ENCODE measurements at places on chromosomes 6 and 20.

DNA sequence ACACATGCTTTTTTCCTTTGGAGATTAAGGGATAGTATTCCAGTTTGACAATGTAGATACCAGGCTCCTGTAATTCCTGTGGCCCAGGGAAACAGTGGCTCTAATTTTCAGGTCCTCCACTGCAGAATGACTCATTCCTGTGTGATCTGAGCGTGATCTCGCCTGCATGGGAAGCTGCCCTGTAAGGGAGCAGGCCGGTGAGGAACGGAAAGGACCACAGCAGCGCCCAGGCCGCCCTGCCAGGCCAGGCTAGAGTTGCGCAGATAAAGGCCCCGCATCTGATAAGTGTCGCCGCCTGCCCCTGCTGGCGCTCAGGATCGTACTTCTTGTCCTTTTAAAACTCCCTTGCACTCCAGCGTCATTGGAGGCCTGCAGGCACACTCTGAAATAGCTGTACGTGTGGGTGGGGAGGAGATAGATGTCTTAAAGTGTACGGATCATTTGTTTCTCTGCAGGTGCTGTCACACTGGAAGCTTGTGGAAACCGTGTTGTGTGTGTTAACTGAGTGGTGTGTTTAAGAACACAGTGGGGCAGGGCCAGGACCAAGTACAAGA lies 60.7 kb downstream of the SYNJ2 start:
- DNase-seq, result no peak

DNA sequence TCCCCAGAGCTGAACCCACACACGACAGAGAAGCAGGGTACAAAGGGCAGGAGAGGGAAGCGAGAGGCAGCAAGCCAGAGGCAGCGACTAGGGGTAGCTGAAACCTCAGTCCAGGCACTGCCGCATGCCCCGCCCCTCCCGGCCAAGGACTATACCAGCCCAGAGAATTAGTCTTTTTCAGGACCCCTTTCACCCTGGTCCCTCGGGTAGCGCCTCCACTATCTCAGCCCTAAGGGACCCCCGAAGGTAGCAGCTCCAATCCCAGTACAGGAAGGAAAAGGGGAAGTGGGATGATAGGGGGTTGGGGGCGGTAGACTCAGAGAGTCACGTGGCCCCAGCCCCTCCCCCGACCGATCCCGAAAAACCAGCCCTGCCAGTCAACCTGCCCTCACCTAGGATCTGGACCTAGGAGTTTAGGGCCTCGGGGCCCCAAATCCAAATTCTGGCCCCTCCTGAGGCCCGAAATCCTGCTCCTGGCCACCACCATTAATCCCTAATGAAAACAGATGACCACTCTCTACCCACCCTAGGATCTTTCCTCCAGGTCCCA lies 1.3 kb downstream of the RGL2 start:
- no peak for DNase-seq

DNA sequence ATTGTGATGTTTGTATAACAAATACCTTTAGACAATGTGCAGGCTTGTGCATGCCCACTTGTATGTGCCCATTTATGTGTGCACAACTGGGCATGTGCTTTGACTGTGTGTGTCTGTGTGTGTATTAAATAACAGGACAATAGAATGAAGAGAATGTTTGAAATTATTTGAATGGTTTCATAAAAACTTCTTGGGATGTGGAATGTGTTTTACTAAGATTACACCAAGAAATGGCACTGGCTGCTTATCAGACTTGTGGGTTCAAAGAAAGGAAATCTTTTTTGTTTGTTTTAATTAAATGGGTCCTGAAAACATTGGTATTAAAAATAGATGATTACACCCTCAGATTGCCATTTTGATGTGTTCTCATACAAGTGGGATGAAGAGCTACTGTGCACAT lies 191.6 kb upstream of the CCN2 start:
- no peak for DNase-seq

DNA sequence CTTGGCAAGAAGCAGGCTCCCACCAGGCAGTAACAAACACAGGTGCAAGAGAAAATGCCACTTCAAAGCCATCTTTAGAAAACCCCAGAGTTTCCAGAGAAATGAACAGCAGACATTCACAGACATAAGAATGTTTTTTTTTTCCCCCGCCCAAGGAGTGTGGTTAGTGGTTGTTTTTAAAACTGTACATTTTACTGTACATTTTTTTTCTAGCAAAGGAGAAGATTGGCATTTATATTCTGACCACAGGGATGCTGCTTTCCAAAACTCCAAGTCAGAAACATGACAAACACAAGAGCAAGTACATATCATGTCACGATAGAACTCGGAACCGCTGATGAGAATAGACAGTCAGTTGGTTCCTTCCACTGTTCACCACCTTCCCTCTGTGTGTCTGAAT lies 197.9 kb downstream of the LRFN2 start:
- no peak for DNase-seq

GRCh38 chr20:54168961-54169862 lies 4.6 kb downstream of the CYP24A1 start:
- DNase-seq, result no peak

- no peak for DNase-seq
Observed at GRCh38 chr6:151721146-151721545, 86.3 kb upstream of the ESR1 start.

DNA sequence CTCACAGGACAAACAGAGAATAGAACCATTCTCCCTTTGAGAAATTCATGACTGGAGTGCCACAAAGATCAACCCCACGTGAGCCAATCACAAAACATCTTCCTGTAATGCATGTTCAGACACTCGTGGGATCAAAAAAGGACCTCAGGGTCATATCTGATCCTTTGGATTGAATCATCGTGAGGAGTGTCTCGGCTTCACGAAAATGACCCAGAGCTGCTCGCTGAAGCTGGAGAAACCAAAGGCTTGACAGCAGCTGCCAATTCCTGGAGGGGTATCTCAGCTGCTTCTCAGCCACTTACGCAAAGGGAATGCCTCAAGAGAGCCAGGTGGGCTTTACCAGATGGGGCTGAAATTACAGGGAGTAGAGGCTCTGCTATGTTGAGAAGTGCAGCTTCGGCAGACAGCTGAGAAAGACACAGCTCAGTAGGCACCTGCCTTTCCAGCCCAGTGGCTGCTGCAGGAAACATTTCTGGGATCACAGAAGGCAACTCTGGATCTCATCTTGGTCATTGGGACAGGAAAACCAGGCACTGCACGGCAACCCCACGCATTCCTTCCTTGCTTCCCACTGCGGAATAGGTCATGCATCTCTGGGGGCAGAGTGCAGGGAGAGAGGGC lies 813.1 kb downstream of the KIF16B start:
- no peak for DNase-seq

DNA sequence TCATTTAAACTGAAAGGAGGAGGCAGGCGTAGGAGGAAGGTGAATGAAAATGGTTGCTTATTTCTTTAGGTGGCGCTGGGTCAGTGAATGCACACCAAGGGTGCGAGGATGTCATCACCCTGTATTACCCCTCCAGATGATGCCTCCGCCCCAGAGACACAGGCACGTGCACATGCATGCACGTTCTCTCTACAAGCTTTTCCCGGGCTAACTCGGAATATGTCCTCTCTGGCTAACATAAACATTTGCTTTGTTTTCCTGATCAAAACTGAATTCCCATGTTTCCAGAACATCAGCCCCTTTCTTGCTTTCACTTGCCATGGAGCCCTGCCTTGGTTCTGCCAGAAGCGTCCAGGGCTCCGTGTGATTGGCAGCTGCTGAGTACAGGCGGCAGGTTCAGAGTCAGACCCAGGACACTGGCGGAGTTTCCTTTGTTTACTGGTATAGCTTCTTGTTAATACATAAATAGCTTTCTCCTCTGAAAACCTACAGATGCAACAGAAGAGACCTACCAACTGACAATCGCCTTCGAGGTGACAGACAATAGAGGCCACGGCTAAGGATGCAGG lies 131.2 kb upstream of the RPS6KA2 start:
- DNase-seq, result no peak

DNA sequence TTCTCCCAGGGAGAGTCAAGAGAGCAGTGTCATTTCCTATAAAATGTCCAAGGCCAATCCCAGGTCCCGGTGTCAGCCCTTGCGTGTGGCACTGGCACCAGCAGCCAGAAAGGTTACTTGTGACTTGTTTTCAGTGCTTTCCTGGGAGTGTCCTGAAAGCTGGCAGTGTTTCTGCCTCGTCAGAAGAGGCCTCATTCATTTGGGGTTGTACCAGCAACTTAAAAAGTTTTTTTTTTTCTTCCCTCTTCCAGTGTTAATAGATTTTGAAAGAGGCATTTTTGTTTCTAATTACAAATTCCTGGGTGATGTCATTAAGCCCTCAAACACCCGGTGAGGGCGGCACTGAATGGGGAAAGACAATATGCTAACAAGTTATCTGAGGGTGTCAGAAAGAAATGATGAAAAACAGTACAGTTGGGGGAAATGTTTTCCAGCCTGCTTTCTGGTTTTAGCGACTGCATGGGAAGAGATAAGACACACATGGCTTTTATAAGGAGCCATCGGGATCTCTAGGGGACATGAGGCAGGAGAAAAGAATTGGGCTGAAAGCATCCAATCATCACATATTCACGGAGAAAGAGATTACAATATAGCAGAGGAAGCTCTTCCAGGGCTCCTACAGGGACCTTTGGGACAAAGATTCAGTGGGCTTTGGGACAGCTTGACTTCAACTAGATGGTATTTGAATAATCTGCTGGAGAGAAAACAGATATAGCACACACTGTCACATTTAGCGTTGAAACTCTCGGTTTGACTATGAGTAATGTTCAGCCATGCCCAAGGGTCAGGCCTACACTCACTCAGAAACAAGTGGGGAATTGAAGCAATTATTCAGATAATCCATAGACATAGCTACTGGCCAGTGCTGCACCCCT lies 153.0 kb downstream of the BCAS1 start:
- no peak for DNase-seq

DNA sequence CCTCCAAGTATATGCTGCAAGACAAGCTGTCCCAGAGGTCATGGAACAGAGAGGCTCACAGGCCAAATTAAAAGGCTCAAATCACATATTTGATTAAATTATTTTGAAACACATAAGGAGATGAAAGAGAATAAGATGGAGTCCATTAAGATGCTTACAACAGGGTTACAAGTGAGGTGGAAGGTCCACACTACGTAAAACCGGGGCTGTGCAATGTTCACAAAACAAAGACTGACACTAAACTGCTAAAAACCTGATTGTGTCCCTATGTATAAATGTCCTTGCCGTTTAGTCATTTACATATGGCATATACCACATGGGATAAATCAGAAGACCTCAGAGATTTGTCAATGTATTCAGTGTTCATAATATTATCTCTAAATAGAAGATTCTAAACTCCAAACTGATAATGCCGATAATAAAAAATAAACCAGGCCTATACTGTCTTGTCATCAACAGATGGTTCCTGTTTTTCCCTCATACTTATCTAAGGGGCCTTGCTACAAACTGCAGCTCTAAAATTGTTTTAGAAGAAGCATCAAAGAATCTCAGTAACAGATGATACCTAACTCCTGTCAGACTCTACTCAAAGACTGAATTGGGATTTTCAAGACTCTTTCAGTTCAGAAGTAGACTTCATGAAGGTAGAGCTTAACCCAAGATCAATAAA lies 51.8 kb upstream of the RIPOR2 start:
- DNase-seq, result no peak

DNA sequence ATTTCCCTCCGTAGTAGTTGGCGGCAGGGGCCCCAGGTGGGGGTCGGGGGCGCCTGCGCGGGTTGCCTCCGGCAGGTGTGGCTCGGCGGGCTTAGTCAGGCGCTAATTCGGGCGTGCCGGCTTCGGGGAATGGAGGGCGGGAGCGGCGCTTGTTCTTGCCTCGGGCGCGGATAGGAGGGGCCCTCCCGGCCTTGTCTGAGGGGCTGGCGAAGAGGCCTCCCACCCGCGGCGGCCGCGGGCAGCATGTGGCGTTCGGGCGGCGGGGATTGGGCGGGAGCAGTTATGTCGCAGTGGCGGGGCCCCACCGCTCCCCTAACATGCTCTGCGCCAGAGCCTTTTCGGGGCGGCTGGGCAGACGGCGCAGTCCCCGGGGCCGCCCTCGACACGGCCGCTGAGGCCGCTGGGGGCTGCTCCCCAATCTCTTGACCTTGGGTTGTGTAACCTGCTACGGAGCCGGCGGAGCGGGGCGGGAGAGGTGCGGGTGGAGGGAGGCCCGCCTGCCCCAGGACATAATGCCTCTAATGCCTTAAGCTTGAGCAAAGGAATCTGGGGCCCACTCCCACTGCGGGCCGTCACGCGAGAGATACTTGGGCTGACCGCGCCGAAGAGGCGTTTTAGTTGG lies 1.1 kb downstream of the AMD1 start:
- DNase-seq, result no peak

DNA sequence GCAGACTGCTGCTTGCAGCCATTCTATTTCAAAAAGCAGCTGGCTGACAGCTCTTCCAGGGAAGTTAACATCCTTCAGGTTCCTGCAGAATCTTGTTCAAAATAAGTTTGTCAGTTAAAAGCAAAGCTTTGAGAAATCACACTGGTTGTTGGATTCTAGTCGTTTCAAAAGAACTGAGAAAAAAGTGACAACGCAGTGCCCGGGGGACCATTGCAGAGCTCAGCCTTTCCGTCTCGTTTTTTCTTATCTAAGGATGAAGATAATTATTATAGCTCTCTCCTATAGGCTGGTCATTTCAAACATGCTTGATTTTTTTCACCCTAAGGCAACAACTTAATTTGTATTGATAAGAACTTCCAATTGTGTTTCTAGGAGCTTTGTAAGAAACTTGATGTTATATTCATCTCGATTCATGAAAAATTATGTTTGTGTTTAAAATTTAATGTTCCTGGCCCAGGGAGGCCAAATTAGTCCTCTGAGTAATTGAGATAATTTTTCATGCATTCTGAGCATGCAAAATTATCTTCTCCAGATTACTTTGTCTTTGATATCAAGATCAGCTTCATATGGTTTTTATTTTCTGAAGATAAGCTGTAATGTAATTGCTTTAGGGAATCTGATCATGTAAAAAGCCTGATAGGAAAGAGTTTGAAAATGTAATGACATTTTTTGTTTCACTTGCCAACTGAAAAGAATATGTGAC lies 58.4 kb downstream of the SNAP25 start:
- no peak for DNase-seq

All from forelimb muscle (tissue), 1 donor.